ENCODE measurements at places on chromosomes 13 and 19.

GRCh38 chr13:92187378-92187989 is 789.1 kb downstream of the GPC5 start:
- peak; percentile 50 for DNase-seq

DNA sequence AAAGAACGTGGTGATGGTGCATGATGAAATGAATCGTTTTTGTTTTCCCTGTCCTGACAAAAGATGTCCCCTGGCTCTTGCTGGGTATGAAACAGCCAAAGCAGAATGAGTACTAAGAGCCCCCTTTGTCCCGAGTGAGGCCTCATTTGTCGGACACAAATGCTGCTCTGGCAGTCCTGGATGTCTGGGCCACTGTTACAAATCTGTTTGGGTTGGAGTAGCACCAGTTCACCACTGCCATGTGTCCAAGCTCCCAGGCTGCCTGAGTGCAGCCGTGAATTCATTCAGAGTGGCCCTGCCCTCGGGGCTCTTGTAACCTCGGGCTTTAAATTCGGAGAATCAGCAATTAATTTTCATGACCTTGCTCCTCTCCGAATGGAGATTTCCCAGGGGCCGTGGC is 182.4 kb downstream of the NUFIP1 start:
- DNase-seq = no peak

DNA sequence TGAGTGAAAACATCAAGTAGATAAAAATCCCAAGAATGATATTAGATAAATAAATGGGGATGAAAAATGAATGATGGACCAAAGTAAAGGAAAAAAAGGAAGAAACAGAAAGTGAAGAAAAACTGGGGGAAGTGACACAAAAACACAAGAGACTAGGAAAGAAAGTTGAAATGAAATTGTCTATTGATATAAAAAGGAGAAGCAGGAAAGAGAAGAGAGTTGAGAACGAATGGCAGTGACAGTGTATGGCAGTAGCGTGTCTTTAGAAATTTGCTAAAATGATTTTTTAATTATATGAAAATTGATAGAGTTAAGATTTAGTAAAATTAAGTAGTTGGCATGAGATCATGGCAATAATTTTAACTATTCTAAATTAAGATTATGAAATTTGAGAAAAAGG is 36.3 kb upstream of the SGCG start:
- no peak for DNase-seq

DNA sequence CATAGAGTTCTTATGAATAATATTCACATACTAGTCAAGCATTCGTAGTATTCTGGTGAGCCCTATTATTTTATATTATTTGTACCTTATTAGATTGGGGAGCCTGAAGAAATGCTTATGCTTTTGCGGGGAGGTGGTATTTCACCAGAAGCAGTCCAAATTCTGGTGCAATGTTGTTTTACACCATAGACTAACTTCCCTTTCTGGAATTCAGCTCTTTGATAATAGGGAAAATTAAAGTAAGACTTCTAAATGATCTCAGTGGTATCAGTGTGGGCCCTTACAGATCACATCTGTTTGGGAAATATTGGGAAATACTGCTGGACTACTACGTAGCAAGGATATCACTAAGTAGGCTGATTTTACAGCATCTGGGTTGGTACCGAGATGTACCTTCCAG is 34.2 kb downstream of the KCTD12 start:
- no peak for DNase-seq

DNA sequence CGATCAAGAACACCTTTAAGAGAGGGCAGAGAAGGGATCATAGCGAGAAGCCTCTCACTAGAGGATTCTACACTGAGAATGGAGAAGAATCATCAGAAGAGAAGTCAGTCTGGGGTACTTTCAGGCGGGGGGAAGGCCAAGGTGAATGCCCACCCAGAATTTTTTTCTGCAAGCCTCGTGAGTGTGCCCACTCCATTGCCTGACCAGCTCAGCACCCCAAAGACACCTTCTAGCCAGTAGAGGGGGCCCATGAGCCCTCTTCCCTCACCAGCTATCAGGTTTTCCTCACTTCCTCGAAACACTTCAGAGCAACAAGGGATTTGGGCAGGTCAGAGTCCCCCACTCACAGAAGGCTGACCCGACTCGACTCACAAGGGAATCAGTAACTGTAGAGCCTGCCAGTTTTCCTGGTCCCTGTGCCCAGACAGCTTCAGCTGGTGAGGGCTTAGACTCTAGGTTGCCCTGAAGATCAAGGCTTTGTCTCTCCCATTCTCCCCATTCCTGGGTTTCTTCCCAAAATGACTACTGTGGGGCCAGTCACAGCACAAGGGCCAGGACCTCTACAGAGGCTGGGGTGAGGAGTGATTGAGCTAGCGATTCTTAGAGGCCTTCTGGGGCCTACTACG is 18.4 kb downstream of the NLRP13 start:
- DNase-seq = no peak

DNA sequence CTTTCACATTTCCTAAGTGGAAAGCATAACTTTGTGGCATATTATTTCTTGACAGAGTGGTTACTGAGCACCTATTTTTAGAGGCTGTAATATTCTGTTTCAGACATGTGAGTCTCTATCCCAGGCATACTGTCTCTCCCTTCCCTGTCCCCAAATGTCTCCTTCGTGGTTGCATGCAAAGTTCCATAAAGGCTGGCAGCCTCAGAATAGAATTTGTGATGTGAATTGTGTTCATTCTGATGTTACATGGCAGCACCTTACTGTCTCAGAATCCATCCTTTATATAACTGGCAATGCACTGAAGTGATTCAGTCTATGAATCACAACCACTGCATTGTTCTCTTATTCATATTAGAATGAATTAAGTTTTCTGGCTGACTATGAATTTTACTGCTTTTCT is 89.0 kb upstream of the SLC7A1 start:
- DNase-seq = peak; percentile 42

- DNase-seq = no peak
Observed at GRCh38 chr19:54506079-54506478, 3.4 kb downstream of the LAIR2 start.

DNA sequence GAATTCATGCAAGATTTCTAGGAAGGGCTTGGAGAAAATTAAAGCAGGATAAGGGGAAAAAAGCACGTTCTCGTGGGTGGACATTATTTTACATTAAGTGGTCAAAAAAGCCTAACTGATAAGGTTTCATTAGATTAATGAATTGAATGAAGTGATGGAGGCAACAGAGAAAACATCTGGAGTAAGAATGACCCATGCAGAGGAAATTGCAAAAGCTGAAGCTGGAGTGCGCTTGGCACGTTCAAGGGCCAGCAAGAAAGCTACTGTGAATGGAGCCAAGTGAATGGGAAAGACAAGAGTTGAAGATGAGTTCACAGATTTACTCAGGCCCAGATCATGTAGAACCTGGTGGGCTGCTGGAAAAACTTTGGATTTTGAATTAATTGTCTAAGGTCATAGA is 777.9 kb downstream of the DACH1 start:
- DNase-seq = no peak

GRCh38 chr19:1975162-1975480 is 34.1 kb downstream of the CSNK1G2 start:
- no peak for DNase-seq

- DNase-seq = peak; percentile 98
Observed at GRCh38 chr19:55384920-55385723, 610 bp upstream of the RPL28 start.

- DNase-seq = peak; percentile 15
Observed at GRCh38 chr19:5154129-5154798, 185.4 kb downstream of the KDM4B start.

DNA sequence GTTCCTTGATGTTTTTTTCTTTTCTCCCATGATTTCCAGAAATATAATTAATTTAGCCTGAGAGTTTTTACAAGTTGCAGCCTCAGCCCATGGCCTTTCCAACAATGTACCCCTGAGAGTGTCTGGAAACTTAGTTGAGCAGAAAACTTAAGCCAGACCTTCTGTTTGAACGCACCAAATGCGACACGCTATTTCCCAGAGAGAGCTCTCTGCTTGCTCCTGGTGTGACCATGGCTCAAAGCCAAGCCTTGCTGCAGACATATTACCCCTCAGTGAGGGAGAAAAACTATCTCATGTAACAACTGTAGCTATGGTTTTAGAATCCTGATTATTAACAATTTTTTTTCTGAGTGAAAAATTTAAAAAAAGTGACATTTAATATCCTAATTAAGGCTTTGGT is 1204.5 kb upstream of the SLC10A2 start:
- DNase-seq = no peak

- DNase-seq = no peak
Observed at GRCh38 chr19:28706693-28707092, 506.3 kb downstream of the UQCRFS1 start.

- no peak for DNase-seq
Observed at GRCh38 chr19:31562966-31563612, 213.9 kb upstream of the TSHZ3 start.

- no peak for DNase-seq
Observed at GRCh38 chr13:39655041-39655568, 357 bp upstream of the COG6 start.

DNA sequence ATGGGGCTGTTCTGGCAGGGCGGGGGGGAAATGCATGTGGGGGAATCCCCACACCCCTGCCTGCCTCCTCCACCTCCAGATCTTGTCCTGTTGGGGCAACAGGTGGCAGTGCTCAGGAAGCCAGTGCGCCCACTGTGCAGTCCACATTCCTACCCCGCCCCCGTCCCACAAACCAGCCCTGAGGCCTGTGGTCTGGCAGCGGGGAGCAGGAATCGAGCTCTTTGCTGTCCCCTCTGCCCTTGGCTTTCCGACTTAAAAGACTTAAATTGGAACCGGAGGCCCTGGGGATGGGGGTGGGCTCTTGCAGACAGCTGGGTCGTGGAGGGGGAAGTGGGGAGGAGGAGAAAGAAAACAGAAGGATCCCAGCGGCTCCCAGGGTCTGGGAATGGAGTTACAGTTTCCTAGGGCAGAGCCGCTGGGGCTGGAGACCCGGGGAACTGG is 4.3 kb downstream of the NANOS3 start:
- no peak for DNase-seq

DNA sequence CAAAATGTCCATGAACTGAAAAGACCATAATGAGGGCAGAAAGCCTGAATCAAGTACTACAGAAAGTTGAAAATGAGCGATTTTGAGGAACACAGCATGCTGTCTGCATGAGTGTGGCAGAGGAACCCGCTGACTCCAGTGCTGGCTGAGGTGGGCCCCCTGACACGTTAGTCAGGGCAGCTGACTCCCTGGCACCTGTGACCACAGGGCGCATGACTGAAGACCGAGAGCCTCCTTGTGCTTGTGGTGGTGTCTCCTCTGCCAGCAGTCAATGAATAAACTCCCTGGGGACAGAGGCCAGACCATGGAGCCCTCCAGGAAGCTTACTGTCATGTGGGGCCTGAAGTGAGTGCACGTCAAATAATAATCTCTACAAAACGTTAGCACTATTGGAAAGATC is 38.4 kb upstream of the VSTM2B start:
- DNase-seq = no peak

DNA sequence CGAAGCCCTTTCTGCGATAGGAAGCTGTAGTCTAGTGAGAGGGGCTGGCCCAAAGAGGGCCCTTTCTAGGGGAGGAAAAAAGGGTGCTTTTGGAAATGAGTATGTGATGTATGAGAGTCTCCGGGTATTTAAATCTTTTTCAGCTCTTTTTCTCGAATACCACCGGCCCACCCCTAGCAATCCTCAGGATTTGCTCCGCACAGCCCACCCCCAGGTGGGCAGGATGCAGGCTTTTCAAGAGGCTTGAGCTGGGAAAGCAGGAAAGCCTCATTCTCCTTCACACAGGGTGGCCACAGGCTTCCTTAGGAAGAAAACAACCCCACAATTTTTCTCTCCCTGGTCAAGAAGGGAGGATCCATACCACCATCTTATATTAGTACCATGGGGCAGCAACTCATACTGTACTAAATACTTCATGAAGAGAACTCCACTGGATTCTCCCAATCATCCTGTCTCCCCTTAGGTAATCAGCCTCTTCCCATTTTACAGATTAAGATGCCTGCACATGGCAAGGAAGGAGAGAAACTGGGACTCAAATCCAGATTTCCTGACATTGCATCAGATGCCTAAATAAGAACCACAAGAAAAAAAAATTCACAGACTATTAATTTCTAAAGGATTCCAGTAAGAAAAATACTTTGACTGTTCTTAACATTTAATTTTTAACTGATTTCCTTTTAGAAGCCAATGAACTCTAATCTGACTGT is 84.4 kb downstream of the STK24 start:
- peak; percentile 62 for DNase-seq

DNA sequence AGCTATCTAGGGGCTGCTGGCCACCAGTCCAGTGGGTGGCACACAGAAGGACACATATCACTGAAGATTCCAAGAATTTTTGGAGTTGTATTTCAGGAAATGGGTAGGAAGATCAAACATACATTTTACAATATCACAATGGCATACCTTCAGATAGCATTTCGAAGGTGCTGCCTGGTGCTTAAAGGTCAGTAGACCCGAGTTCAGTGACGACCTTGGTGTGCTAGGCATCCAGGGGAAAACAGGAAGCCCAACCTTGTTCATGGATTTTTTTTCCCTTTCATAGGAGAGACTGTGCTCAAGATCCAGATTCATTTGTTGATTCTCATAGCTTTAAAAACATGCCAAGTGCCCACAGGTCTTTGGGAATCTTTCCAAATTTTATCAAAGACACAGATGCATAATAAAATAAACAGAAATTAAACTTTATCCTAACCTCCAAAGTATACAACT is 51.0 kb upstream of the RCBTB2 start:
- DNase-seq = no peak

- no peak for DNase-seq
Observed at GRCh38 chr13:30382836-30383525, 39.3 kb upstream of the UBE2L5 start.

GRCh38 chr19:31317570-31317969 is 31.7 kb downstream of the TSHZ3 start:
- no peak for DNase-seq

- DNase-seq = no peak
Observed at GRCh38 chr13:99760456-99760855, 211.1 kb downstream of the ZIC5 start.

GRCh38 chr13:41941174-41941573 is 19.7 kb downstream of the VWA8 start:
- no peak for DNase-seq

GRCh38 chr13:31000889-31001288 is 68.4 kb downstream of the TEX26 start:
- no peak for DNase-seq

DNA sequence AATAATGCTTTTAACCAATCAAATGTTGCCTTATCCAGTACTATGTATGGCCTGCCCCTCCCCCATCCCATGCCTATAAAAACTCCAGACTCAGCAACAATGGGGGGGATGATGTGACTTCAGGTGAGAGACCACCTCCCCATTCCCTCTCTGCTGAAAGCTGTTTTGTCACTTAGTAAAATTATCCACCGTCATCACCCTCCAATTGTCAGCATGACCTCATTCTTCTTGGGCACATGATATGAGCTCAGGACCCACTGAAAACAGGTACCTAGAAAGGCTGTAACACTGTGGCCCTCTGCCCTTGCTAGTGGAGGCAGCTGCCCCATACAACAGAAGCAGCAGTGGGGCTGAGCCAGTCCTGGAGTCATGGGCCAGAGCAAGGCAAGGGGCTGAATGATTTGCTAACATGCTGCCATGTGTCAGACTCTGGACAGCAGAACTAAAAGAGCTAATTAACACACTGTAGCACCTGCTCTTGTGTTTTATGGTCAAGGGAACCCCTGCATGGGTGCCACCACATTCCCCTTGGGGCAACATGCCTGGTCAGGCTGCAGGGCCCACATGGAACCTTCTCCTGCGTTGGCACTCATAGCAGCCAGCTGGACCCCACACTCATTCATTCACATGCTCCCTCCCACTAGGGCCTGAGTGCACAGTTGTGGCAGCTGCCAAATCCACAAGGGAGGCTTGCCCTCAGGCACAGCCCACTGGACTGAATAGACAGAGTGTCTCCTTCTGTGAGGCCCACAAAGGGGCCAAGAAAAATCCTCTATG is 722.2 kb upstream of the PCDH20 start:
- DNase-seq = no peak

- DNase-seq = peak; percentile 17
Observed at GRCh38 chr13:107678075-107678689, 537.2 kb downstream of the LIG4 start.

Data from adipocyte (in vitro differentiated cells).